ENCODE measurements at places on chromosomes 12 and 14.

GRCh38 chr14:61003571-61003970, 22.5 kb downstream of the SLC38A6 start:
- no peak for DNase-seq

- no peak for DNase-seq
Observed at GRCh38 chr12:77402716-77403115, 337.3 kb upstream of the E2F7 start.

DNA sequence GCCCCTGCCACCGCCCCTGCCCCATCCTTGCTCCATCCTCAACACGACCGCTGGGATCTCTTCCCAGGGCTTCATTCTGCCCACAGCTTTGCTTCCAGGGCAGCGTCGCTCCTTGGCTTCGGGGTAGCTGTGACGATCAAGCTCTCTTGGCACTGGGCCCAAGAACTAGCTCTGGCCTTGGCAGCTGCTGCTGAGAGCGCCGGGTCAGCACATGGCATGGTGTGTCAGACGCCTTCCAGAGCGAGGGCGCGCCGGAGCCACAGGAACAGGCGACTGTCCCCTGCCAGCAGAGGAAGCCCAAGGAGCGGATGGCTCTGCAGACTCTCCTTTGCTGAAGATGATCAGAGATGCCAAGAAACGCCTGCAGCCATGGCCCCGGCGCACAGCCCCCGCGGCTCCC, 15.9 kb downstream of the RAB35 start:
- DNase-seq = no peak

DNA sequence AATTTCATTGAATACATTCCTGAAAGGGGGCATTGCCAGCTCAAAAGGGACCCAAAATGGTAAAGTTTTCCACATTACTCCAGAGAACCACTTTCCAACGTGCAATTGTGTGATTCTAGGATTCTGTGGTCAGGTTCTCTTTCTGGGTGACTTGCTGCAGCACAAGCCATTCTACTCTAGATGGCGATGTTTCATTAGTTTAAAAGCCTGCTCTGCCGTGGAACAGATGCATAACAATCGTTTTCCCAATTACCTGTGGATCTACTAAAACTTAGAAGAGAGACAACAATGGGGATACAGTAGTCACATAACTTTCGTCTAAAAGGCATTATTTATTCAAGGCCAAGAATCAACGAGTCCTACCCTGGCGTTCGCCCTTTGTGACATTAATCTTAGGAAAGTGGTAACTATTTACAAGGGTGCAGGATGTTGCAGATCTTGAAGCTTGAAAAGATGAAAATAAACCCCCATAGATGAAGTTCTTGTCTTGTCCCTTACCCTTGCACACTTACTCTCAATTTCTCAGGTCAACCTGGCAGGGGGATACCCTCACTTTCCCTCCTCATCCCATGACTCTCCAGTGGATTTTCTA, 400.9 kb downstream of the SNAPC1 start:
- no peak for DNase-seq

- DNase-seq = peak; percentile 8
Observed at GRCh38 chr12:122326586-122326985, 60.3 kb upstream of the VPS33A start.

GRCh38 chr12:3972576-3972975, 99.4 kb upstream of the PARP11 start:
- DNase-seq = peak; percentile 49

- DNase-seq = no peak
Observed at GRCh38 chr12:94098466-94098865, 49.9 kb upstream of the PLXNC1 start.

- no peak for DNase-seq
Observed at GRCh38 chr12:68971404-68971803, 38.4 kb upstream of the CPM start.

- DNase-seq = no peak
Observed at GRCh38 chr14:30264161-30264560, 294.8 kb upstream of the G2E3 start.

GRCh38 chr14:75720842-75721498, 59.9 kb downstream of the TTLL5 start:
- no peak for DNase-seq

- DNase-seq = no peak
Observed at GRCh38 chr12:108525681-108526080, 10.6 kb downstream of the FICD start.

- no peak for DNase-seq
Observed at GRCh38 chr12:69065775-69066174, 132.8 kb upstream of the CPM start.

DNA sequence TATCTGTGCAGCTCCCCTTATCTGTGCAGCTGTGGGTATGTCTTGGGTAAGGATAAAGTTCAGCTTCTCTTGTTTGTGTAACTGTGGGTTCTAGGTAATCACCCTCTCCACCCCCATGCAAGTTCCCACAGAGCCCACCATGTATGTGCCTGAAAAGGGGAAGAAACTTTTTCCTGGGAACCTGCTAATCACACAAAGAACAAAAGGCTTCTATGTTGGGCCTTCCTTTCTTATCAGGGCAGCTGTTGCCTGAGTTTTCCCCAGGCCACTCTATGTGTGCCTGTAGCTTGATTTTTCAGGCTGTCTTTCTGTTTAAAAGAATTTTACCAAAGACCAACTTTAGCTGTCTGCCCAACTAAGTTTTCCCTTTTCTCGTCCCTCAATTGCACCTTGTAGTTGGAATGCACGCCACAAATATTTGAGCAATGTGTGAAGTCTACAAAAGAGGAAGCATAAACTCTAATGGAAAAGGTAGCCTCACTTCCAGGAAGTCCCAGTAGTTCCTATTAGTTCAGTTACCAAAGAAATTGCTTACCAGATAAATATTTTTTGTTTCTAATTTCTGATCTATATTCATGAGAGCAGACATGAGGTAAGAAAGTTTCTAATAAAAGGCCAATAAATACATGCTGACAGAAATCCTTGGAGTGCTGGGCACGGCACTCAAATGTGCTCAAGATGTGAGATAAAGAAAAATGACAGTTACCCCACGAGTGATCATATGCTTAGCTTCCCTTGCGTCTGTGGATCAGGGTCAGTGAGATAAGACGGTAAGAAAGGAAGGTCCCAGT, 2.7 kb upstream of the GALC start:
- DNase-seq = no peak

DNA sequence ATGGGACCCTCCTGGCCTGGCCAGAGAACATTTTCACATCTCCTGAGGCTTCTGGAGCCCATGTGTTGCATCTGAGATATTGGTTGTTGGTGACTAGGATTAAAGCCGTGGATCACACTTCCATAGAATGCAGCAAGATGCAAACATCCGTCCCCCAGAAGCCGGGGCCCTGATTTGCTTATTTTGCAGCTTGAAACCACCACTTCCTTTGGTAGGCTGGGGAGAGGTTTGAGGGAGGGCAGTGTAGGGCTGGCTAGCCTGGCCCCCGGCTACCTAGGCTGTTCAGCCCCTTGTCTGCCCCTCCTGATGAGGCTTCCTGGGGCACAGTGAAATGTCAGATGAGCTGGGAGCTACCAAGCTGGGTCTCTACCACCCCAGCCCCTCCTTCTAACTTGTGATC, 209.7 kb upstream of the PWP1 start:
- DNase-seq = no peak

DNA sequence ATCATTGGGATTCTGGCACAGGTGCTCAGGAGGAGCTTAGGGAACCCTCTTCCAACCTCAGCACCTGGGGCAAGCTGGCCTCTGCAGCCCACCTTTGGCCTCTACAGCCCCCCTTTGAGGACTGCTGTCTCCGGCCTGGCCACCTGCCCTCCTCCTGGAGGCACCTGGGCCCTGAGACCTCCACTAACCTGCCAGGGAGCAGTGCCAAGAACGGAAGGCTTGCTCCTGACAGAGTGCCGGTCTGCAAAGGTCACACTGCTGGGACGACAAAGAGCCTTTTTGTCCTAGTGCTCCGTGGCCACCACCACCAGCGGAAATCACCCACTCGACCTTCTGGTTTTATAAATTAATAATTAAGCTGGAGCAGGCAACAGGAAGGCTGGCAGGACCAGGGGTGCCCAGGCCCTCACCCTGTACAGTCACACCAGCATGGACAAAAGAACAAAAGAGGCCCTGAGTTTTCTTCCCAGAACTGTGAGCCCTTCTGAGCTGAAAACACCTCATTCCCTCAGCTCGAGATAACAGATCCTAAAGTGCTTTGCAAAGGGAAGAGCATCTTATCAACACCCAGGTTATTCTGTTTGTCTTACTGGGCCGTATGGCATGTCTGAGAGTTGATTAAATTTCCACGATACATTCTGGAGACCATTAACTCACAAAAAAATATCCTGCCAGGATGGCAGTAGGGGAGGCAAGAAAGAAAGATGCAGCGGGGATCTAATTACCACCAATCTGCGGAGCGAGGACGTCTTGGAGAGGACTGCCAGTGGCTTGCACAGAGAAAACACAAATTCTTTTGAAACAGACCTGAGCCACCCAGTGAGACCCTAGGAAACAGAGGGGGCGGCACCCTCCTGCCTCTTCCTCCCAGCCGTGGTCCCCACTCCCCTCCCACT, 8.2 kb downstream of the TESC start:
- no peak for DNase-seq

DNA sequence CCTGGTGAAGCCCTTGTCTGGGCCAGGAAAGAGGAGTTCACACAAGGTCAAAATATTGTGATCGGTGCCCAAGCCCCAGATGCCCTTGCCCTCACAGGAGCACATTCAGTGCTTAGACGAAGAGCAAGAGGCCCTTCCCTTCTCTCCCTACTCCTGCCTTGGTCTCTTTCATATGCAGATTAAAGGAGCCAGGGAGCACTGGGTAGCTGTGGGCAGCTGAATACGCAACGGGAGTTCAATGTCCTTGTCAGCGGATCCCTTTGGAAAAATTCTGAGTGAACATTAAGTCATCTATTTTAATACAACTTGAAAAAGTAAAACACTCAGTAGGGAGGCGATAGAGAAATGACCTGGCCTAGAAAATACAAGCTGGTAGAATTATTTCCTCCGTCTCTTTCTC, 1489.4 kb downstream of the AACS start:
- no peak for DNase-seq

GRCh38 chr12:62760779-62761178, 174.2 kb downstream of the PPM1H start:
- no peak for DNase-seq

GRCh38 chr14:91899213-91899612, 31.9 kb upstream of the TC2N start:
- no peak for DNase-seq

DNA sequence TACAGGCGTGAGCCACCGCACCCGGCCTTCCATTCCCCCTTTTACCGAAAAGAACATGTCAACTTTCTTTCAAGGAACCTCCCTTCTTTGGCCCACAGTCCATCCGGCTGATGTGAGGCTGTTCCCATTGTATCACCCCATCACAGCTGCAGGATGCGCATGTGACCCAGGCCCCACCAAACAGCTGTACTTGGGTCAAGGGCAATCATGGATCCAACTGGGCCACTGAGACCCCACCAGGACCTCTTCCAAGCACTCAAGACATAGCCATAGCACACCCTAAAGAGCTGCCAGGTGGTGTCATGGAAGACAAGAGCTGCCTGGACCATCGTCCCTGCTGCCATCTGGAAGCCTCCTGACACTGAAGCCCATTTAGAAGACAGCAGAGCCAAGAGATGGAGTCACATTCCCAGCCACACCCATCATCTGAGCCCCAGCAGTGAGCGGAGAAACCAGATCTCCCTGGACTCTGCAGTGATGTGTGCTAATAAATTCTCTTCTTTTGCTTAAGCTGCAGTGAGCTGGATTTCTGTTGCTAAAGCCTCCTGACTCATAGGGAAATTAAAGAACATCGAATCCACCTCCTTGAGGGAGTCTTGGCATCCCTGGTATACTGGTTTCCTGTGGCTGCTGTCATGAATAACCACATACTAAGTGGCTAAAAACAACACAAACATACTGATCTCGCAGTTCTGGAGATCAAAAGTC, 105.6 kb downstream of the KSR2 start:
- no peak for DNase-seq

DNA sequence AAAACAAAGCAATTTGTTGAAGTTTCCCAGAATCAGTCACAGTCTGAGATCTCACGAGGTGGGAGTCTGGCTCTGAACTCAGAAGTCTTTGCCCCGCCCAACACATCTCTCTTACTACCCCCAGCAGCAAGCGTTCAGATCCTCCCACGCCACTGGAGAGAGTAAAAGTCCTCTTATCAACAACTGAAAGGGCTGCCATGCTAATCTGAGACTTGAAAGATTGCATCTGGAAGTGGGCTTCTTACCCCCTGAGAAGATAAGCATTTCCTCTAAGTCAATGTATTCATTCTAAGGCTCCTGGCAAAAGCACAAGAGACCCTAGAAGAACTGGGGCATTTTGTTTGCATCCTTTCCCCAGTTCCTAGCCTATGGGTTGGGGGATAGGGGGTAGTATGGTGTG, 34.1 kb upstream of the STON2 start:
- no peak for DNase-seq

DNA sequence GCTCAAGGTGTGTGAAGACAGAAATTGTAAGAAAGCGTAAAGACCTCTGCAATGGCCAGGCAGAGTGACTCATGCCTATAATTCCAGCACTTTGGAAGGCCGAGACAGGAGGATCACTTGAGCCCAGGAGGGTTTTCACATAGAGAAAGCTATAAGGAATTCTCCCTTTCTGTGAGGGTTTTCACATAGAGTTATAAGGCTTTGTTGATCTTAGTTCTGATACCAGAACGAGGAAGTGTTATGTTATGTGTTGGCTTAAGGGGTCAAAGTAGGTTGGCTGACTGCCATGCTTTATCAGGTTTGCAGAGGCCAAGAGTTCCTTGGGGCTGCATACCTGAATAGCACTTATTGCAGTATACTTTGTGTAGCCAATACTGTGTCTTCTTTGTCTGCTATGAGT, 139.1 kb downstream of the ERC1 start:
- no peak for DNase-seq

- DNase-seq = no peak
Observed at GRCh38 chr12:98870504-98870903, 225.4 kb downstream of the APAF1 start.

GRCh38 chr12:26689281-26689841, 143.6 kb downstream of the ITPR2 start:
- DNase-seq = no peak

DNA sequence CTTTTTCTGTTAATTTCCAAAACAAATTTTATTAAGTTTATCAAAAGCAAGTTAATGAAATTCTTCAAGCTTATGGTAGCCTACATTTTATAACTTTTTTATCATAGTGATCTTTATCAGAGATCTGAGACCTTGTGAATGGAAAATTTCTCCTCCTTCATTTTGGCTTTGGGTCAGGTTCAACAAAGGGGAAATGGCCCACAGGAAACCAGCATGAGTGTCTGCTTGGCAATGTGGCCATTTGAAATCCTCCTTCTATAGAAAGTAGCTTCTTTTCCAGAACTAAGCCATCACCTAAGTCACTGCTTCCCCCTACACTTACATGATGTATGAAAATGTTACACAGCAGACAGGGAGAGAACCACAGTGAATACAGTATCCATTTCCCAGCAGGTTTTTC, 1.6 kb downstream of the RHOJ start:
- no peak for DNase-seq

Data from CD4-positive, alpha-beta memory T cell (primary cell).